Fibroblast of skin of abdomen (primary cell): ENCODE measurements at places on chromosomes 11 and 22.
A peak's percentile ranks its signal among the peaks of the same experiment; 100 is the strongest.

DNA sequence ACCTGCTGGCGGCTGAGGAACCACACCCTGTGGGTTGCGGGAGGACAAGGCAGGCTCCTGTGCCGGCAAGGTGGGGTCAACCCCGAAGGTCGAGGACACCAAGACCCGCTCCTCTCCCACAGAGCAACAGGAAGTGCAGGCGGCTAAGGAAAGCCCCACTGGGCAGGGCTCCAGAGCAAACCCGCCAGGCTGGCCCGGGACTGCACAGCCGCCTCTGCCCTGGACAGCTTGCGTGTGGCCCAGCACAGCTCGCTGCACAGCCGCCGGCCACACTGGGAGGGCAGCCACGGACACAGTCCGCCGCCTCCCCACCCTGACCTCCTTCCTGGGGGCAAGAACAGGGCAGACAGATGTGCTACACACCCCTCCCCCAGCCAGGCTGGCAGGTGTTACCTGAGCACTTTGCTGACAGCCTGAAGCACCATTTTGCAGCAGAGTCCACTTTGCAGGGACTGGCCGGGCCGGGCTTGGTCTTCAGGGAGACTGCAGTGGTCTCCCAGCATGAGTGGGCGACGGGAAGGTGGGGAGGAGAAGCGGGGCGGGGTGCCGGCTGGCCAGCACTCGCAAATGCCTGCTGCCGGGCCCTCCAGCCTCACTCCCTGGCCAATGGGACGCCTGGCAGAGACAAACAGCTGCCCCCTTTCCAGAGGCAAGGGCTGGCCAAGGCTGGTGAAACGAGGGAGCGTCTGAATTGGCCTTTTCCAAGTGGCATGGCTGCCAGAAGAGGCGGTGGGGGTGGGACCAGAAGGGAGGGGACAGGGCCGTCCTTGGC lies at the start of gene MOB2:
TSS of gene MOB2 (minus strand) at position 726 of the 772 bp plus-strand sequence. CDS start at position 503, 223 bp downstream.
- DNase-seq = no peak

GRCh38 chr11:69359735-69360480 lies 66.0 kb downstream of the MYEOV start:
- DNase-seq = no peak

GRCh38 chr11:35943309-35943708 lies 553 bp upstream of the LDLRAD3 start:
- DNase-seq = no peak

GRCh38 chr22:44550711-44551491 lies 52.9 kb upstream of the RTL6 start:
- DNase-seq = peak; percentile 96

- peak; percentile 48 for DNase-seq
Measured at GRCh38 chr11:116454020-116454645, 318.7 kb downstream of the BUD13 start.

- DNase-seq = no peak
Measured at GRCh38 chr22:23720855-23721254, 30.0 kb downstream of the RGL4 start.

GRCh38 chr11:81888391-81888790 lies 845.3 kb downstream of the FAM181B start:
- DNase-seq = no peak

DNA sequence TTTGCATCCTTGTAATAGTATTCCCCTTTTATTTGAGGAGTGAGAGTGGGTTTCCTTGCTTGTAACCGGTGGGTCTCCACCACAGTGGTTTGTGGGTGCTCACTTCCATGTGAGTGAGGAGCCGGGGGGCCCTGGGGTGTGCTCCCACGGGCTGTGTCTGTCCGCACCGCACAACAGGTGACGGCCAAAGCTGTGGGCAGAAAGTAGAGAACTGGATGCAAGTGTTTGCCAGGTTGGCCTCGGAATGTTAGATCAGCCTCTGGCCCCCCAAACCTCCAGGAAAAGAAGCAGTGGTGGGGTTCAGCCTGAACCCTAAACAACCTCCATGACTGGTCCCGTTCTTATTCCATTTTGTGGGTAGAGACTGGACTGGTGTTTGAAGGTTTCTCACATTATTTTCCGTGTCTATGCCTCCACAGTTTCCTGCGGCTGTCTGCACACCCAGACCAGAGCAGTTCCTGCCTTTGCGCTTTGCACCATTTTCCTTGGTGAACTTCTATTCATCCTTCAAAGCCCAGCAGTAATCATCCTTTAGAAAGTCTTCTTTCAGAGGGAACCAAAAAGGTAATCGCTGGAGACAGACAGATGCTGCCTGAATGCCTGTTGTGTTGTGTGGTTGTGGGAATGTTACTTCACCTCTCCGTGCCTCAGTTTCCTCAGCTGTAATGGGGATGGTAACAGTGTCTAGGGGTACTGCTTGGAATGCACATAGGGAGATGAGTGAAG lies 77.2 kb downstream of the MYEOV start:
- DNase-seq = no peak

- peak; percentile 53 for DNase-seq
Measured at GRCh38 chr11:93484716-93485115, 58.5 kb downstream of the SMCO4 start.

DNA sequence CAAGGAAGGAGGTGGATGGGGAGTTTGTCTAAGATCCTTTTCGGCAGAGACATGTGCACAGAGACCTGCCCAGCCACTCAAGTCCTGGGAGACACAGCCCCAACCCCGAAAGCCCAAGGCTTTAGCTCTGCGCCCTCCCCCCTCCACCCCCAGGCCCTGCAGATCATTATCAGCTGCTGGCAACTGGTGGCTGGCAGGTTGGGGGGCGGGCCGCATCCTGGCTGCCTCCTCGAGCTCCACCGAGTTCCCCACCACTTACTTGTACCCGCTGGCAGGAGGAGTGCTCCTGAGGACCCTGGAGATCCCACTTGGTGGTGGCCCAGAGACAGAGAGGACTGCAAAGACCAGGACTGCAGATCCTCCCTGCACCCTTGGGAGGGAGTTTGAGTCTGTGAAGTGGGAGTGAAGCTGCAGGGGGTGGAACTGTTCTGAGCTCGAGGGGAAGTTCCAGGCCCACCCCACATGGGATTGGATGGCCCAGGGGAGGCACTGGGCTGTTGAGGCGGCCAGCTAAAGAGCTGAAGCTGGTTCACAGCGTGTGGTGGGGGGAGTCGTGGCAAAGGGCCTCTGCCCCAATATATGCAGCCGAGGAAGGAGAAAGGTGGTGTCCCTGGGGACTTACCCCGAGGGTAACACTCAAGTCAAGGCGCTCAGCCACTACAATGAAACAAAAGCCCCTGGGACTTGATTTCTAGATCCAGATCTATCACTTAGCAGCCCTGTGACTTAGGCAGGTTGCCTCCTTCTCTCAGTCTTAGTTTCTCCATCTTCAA lies 19.9 kb upstream of the CCDC86 start:
- no peak for DNase-seq

GRCh38 chr11:108222574-108223347 lies at the start of the genes ATM and NPAT:
Gene ATM, plus strand, starts transcription at chr11:108223067. Its CDS starts 4,558 bp downstream, at chr11:108227625.
Gene NPAT, minus strand, starts transcription at chr11:108222638. Its CDS starts 102 bp downstream, at chr11:108222536.
- peak; percentile 99 for DNase-seq

- DNase-seq = peak; percentile 100
Measured at GRCh38 chr11:27234043-27234668, 128.9 kb downstream of the CCDC34 start.

GRCh38 chr11:12864316-12865156 lies 144.6 kb upstream of the RASSF10 start:
- DNase-seq = peak; percentile 80

DNA sequence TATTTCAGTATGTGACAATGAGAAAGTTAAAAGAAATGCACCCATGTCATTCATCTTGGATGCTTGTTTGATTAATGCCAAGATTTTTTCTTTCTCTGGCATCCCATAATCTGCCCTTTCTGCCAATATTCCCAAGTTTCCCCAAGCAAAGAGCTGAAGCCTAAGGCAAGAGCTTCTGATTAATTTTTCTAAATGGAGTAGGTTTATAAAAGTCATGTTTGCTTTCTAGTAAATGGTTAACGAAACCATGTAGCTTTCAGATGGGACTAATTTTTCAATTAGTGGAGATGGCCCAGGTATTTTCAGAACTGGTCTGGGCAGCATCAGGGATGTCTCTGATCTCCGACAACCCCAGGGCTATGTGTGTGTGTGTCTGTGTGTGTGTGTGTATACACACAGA lies 55.3 kb downstream of the LRRC4C start:
- no peak for DNase-seq

- DNase-seq = no peak
Measured at GRCh38 chr11:46672381-46672839, 28.0 kb downstream of the ARHGAP1 start.

DNA sequence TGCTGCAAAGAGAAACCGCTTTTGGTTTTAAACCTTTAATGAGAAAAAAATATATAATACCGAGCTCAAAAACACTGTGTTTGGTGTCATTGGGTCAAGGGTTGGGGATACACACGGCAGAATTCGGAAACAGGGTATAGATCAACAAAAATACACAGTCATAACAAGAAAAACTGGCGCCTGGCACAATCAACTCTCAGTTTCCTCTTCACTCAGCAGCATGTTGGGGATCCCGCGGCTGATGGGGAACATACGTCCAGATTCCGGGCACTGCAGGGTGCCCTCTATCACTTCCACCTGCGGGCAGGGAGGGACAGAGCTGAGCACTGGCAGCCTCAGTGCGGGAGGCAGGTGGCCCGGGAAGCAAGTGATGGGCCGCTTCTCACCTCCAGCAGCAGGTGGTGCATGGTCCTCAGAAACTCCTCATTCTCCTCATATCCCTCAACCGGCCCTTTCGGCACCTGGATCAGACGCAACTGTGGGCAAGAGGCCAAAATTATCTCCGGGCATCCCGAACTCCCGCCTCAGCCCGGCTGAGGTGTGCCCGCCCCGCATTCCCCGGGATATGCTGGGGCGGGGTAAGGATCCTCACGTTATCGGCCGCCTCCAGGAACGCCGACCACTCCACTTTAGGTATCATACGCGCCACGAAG lies 561 bp downstream of the TRMT112 start:
- no peak for DNase-seq

DNA sequence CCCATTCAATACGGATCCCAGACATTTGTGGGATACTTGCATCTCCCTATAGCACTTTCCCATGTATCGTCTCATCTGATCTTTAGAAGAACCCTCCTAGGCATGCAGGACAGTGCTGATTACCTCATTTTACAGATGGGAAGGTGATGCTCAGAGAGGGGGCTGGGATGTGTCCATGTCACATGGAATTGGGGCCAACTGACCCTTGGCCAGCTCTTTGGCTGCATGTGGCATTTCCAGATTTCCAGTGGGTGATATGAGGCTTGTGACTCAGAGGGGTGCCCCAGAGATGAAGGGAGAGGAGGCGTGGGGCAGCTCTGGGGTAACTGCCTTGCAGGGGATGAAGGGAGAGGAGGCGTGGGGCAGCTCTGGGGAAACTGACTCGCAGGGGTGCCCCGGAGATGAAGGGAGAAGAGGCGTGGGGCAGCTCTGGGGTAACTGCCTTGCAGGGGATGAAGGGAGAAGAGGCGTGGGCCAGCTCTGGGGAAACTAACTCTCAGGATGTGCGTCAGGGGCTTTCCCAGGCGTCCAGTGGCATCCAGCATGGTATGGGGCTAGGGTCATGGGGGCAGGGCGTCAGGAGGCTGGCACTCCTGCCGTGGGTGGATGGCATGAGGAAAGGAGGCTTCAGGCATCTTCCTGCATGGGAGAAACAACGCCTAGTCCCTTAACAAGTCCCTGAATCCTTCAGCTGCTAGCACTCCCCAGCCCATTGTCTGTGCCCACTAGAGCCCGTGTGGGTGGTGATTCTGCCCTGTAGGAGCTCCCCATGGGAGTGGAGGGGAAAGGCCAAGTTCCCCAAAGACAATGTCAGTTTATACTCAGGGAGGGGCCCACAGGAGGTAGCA lies 11.9 kb upstream of the CERK start:
- no peak for DNase-seq

DNA sequence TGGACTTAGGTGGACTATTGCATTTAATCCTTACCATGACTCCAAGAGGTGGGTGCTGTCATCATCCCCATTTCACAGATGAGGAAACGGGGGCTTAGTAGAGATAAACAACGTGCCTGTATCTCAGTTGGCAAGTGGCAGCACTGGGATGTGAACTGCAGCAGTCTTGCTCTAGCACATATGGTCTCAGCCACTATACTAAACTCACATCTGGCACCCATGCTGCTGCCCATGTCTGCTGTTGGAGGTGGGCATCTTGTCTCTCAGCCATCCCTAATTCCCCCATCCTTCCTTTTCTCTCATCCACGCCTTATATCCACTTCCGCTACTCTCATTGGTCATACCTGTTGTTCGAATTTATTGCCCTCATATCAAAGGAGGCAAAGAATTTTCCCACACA lies 3.8 kb downstream of the PRG3 start:
- no peak for DNase-seq

- no peak for DNase-seq
Measured at GRCh38 chr11:70595016-70595415, 196.7 kb downstream of the CTTN start.

DNA sequence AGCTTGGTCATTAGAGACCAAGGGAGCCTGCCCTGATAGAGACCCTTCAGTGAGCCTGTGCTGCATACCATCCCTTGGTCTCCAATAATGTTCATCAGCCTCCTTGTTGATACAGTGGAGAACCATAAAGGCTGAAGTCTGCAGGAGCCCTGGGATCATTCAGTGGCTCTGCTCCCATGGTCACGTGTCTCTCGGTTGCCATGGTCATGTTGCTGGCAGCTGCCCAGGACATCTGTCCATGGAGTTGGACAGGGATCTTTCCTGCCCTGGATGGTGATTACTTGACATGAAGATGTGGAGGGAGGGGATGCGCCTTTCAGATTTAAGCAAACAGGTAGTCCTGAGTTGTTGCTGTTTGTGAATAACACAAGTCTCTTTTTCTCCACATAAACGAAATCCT lies 38.2 kb downstream of the CYB5R2 start:
- no peak for DNase-seq

- DNase-seq = no peak
Measured at GRCh38 chr11:9228091-9228490, 37.1 kb downstream of the DENND5A start.

GRCh38 chr11:19474211-19474610 lies 233.5 kb upstream of the E2F8 start:
- DNase-seq = no peak

- DNase-seq = no peak
Measured at GRCh38 chr22:46373159-46373558, 37.6 kb downstream of the TRMU start.

- no peak for DNase-seq
Measured at GRCh38 chr22:26828311-26828710, 170.9 kb downstream of the MIAT start.

DNA sequence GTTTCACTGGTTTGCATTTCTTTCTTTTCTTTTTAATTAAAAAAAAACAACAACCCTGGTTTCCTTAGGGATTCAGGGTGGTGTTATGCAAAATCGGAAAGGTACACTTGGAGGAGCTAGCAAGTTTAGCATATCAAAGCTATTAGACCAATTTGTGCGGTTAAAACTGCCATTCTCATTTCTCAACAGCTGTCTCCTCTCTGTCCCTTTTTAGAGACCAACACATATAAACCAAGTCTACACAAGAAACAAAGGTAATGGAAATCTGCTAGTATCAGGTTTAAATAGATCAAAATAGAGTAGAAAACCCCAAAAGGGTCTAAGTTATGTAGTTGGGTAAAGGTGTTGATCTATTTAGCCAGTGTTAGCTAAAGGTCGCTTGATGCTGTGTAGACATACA lies 1.7 kb upstream of the SESN3 start:
- DNase-seq = no peak
